ENCODE measurements at places on chromosomes 1 and 21. TPM values are rescaled to one million over a fixed set of nuclear protein-coding genes. Genes with fewer than 3 reads are reported as not detected.

Gene CHIT1
- total RNA-seq = under 0.01 TPM

Gene KRTAP6-3
- not detected for total RNA-seq

- DNase-seq = peak; percentile 79
Observed at GRCh38 chr1:14136881-14137280, 436.9 kb downstream of the PRDM2 start.

- peak; percentile 1 for DNase-seq
Observed at GRCh38 chr21:25428537-25428936, 178.7 kb downstream of the MRPL39 start.

GRCh38 chr1:216627252-216627651, 96.0 kb downstream of the ESRRG start:
- DNase-seq = no peak

GRCh38 chr1:84347932-84348555, 46.5 kb downstream of the SAMD13 start:
- no peak for DNase-seq

GRCh38 chr1:28244549-28245251, 8.8 kb downstream of the ATP5IF1 start:
- DNase-seq = no peak

All from bronchial epithelial cell (primary cell).